CD14-positive monocyte (primary cell): ENCODE measurements at places on chromosomes 5 and 9. TPM values are rescaled to one million over a fixed set of nuclear protein-coding genes. Genes with fewer than 3 reads are reported as not detected.

The ZDHHC11B gene
- polyA plus RNA-seq: not detected in 2 replicates

- DNase-seq: no peak
Observed at GRCh38 chr5:36145311-36145710, 6.4 kb downstream of the LMBRD2 start.

The CEP78 gene
- polyA plus RNA-seq: 3.3 TPM

- DNase-seq: peak; percentile 90
Observed at GRCh38 chr5:33299621-33300208, 141.1 kb upstream of the TARS1 start.

The PMPCA gene
- polyA plus RNA-seq: 40.8 and 58.8 TPM in 2 replicates

- no peak for DNase-seq
Observed at GRCh38 chr9:114078021-114078780, at the start of gene AMBP. Gene AMBP (minus strand): TSS chr9:114078300. CDS start chr9:114078209, 91 bp downstream.

DNA sequence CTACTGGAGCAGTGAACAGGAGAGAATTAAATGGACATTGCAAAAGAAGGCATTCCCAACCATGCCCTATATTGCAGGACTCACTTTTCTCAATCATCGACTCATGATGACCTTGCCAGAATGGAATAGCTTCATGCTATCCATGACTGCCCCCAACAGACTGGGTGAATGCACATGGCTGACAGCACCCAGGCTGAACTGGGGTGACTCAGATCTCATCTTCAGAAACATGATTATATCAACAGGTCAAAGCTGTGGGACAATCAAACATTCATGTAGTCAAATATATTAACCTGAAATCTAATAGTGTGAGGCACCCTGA, 34.7 kb upstream of the MIER3 start:
- DNase-seq: no peak

DNA sequence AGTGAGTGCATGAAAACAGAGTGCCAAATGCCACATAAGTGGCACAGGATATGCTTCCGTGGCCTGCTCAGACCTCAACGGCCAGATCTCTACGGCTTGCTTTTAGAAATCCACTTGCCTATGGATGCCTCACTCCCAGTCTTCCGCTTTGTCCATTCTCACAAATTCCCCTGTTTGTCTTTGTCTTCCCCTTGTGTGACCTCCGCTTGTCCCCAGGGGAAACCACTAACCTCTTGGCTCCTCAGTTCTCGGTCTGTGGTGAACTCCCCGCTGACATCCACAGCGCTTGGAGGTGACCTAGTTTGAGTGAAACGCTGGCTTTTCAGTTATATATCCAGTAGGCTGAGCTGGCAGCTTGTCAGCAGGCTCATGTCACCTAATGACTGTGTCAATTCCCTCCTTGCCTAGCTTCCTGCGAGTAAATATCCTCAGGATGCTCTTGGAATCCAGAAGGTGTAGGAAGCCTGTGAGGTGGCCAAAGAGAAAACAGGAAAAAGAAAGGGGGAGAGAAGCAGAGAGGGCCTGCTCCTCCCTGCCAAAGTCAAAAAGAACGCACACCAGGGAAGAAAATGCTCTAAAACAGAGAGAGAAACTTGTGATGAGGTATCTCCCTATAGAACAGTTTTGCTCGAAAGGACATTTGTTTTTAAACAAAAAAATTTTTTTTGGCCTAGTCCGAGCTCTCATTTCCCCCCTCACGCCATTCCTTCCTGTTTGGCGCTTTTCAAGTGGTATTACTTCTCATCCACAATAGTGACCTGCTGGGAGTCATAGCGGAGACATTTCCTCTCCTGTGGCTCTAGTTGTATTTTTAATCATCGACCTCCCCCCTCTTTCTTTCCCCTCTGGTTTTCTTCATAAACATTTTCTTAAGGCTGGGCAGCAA, 101.6 kb upstream of the SPRY4 start:
- no peak for DNase-seq

DNA sequence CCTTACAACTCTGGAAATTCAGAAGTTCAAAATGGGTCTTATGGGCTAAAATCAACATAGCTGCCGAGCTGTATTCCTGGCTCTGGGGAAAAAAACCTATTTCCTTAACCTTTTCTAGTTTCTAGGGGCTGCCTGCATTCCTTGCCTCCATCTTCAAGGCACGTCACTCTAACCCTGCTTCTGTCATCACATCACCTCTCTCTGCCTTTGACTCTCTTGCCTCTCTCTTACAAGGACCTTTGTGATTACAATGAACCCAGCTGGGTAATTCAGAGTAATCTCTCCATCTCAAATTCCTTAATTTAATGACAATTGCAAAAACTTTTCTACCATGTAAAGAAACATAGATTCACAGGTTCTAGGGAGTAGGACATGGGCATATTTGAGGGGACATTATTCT, 103.1 kb upstream of the SMC2 start:
- DNase-seq: no peak

DNA sequence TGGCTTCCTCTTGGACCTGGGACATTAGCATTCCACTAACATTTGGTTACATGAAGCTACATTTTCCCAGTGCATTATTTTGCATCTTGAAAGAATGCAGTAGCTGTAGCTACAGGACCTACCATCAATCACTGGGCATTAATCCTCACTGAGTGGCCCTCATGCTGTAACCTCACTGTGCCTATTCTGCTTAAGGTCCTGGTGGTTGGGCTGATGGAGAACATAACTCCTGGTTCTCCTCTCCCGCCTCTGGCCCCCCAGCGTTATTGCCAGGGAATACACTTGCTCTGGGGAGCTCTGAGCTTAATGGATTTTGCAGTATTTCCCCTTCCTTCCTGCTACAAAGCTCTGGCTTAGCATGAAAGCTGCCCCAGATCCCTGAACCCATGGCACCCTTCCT, 111.5 kb upstream of the EQTN start:
- DNase-seq: no peak
